T-helper 9 cell (primary cell): ENCODE measurements at places on chromosomes 12 and 14.

GRCh38 chr12:13576935-13577500 lies 380.5 kb downstream of the EMP1 start:
- DNase-seq: no peak

DNA sequence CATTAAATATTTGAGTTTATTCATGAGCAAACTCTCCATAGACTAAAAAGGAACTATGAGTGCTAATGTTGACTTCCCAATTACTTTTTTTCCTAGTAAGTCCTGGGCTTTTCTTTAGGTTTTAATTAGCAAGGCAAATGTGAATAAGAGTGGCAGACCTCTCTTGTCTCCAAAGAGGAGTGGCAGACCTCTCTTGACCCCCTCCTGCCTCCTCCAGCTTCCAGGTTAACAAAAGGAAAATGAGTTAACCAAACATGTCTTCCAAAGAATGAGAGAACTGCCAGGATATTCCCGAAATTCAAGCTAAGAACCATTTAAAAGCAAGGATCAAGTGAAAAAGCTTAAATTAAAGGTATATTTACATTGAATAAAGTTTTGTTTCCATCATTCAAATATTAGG lies 253.2 kb downstream of the MDGA2 start:
- no peak for DNase-seq

- DNase-seq: no peak
Measured at GRCh38 chr12:127260999-127261398, 1006.0 kb upstream of the TMEM132C start.

DNA sequence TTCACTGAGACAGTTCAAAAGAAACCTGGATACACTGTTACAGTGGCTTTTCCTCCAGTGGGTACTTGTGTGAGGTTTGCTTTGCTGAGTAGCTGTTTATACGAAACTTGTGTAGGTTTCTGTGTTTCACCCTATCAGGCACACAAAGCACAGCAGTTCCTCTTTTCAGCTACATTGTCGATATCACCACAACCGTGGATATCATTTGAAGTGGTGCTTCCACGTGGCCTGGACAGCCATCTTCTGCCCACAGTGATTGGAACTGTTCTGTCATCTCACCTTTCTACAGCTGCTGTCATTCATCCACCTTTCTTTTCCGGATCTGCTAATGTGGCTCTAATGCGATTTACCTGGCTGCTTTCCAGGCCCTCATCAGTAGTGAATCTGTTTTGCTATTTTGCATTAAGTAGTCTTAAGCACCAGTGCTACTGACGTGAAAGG lies 368.8 kb downstream of the SYT1 start:
- no peak for DNase-seq

GRCh38 chr12:116278667-116279066 lies 1.2 kb upstream of the MED13L start:
- DNase-seq: no peak

GRCh38 chr14:85530626-85531025 lies 682 bp downstream of the FLRT2 start:
- DNase-seq: no peak

GRCh38 chr14:56199095-56199981 lies 81.1 kb downstream of the PELI2 start:
- no peak for DNase-seq

- DNase-seq: no peak
Measured at GRCh38 chr14:96060186-96060933, 21.2 kb downstream of the C14orf132 start.

- DNase-seq: no peak
Measured at GRCh38 chr14:83827383-83827782, 1702.6 kb upstream of the FLRT2 start.

GRCh38 chr12:112179916-112180315 lies 54.6 kb downstream of the TRAFD1 start:
- no peak for DNase-seq

- no peak for DNase-seq
Measured at GRCh38 chr14:83757916-83758315, 1772.0 kb upstream of the FLRT2 start.

- no peak for DNase-seq
Measured at GRCh38 chr12:90978117-90978770, 23.3 kb upstream of the CCER1 start.

DNA sequence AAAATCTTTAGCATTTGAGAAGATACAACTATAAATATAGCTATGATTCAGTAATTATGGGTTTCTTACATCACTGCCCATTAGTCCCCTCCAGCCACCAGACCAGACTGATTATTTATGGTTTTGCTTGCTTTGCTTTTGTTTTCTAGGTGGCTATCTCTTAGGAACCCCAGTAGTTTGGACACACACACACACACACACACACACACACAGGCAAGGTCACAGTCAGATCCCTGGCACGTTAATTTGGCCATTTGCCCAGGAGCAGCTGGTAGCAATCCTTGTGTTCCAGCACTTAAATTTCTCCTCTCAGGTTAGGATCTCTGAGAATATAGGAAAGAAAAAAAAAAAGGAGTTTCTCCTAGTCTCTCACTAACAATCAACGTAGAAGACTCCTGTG lies 90.2 kb upstream of the RESF1 start:
- DNase-seq: no peak

DNA sequence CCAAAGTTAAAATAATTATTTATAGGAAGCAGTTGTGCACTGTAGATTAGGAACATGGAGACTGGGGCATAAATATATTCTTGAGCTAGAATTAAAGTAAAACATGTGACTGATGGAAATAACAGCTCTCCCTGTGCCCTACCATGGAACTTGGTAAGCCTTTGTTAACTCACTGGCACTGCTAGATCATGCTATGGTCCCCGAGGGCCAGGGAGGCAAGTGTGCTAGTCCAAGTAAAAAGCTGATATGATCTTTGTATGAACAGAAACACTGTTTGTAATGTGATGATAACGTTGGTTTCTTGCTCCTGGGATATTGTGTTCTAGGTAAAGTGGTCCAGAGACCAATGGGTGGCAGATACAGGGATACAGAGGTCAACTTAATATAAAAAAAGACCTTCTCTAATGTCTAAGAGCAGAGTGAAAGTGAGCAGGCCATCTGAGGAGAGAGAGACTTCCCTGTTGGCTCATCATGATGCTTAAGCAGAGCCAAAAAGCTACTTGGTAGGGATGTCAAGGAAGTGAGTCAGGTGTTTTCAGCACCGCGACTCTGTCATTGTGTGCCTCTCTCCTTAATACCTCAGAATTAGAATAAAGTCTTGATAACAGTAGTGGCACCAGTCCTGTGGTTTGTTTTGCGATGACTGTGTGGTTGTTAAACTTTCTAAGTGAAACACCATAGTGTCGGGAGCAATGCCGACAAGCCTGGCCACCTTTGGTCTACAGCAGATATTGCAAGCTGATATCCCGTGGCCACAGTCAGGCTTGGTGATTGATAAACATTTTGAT lies 27.6 kb downstream of the BICD1 start:
- DNase-seq: no peak

DNA sequence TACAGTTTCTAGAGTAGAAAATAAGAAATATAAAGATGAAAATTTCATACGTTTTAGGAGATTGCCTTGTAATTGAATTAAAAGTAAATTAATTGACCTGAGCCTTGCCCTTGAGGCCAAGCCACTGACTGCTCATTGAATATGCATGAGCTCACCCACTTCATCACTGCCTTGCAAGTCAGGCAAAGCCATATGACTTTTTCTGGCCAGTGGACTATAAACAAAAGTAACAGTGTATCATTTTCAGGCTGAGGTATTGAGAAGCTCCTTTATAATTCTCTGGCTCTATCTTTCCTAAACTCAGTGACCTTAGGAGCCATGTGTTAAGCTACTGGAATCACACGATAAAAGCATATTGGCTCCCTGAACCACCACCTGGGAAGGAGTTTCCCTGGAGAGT lies 369.3 kb downstream of the NUAK1 start:
- DNase-seq: no peak

DNA sequence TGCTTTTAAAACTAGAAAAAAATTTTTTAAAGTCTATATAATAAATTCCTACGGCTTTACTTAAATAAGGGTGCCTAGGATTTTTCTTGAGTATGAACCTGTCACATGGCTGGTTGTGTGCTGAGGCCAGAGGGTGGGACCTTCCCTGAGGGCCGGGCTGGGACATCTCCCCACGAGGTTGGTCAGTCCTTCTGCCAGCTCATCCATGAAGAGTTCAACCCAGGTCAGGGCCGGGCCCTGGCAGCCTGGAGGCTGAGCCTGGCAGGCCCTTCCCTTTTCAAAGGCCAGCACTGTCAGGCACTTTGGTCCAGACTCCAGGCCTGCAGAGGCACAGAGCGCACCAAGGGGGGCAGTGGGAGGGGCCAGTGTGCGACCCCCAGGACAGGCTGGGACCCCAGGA lies 31.7 kb downstream of the TNFAIP2 start:
- no peak for DNase-seq

DNA sequence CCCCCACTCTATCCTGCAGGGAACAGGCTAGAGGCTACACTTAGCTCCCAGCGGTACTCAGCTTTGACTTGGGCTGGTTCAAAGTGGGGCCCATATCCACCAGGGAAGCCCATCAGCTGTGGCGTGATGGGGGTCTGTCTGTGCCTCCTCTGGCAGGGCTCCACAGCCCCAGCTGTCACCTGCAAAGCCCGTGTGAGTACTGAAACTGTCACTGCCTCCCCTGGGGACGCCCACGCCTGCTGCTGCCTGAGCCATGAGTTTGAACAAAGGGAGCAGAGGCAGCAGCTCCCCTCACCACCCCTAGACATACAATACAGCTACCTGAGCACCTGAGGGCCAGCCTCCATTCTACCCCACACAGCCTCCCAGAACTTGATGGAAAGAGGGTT lies 5.0 kb downstream of the REM2 start:
- DNase-seq: no peak

- DNase-seq: no peak
Measured at GRCh38 chr12:73445658-73446324, 1091.8 kb upstream of the ATXN7L3B start.

DNA sequence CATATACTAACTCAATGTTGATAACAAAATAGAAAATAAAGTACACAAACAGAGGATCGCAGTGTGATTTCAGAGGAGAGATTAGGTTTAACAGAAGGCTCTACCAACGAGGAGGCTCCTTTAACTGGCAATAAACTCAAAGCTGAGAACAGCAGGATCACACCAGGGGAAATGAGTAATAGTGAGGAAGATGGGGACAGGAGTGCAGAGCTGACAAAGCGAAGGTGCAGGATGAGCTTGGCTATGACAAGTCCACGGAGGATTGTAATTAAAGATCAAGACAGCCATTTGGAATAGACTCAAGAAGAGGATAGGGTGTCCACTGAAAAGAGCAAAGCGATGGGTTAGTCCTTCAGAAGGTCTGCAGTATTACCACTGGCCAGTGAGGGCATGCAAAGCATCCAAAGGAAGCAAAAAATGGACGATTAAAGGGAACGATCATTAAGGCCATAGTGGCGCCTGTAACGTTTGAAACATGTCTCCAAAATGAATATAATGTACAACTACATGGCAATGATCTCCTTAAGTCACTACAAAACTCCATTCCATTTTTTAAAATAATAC lies 85.3 kb downstream of the GRIN2B start:
- DNase-seq: no peak

DNA sequence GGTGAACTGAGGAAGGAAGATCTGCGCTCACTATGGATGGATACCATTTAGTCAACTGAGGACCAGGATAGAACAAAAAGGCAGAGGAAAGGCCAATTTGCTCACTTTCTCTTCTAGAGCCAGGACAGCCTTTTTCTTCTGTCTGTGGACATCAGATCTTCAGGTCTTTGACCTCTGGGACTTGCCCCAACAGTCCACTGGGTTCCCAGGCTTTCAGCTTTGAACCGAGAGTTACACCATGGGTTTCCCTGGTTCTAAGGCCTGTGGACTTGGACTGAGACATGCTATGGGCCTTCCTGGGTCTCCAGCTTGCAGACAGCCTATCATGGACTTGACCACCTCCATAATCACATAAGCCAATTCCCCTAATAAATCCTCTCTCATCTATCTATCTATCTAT lies 232.0 kb downstream of the IPO8 start:
- no peak for DNase-seq

DNA sequence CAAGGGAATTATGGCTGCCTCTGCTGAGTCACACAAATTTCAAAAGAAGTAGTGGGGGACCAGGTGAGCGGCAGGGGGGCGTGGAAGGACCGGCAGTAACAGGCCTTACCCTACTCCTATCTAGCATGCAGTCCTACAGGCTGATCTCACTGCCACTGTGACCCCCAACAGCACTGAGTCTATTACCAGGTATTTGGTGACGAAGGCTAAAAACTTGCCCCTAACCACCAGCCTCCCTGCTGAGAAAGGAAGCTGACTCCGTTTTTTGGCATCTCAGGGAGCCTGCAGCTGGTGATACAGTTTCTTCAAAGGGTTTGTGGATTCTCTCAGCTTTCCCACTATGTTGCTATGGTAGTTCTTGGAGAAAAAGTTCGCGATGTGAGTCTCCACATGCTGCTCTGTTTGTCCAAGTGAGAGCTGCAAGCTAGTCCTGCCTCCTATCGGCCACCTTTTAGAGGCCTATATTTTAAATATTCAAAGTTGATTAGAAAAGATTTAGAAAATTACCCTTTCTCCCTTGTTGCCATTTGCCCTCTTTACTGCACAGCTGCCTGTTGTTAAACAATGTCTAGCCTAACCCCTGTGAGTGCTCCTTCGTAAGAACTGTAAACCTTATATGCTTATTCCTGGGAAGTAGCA lies 57.1 kb upstream of the SLCO1B1 start:
- no peak for DNase-seq

DNA sequence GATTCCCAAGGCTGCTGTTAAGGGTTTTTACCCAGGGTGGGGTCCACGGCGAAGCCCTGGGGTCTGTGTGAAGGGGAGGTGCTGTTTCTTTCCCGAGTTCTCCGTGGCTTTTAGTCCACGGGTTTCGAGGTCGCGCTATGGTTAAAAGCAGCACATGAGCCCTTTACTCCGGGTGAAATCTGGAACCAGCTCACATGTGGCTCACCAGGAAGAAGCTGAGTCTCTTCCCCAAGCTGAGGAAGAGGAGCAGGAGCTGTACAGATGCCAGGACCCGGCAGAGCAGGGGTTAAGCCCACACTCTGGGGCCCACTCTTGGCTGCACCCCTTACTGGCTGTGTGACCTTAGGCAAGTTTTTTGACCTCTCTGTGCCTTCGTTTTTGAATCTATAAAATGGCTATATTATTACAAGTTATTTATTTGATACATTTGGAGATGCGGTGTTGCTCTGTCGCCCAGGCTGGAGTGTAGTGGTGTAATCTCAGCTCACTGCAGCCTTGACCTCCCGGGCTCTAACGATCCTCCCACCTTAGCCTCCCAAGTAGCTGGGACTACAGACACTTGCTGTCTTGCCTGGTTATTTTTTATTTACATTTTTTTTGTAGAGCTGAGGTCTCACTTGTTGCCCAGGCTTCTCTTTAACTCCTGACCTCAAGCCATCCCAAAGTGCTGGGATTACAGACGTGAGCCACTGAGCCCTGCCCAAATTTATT lies 266.3 kb downstream of the AACS start:
- no peak for DNase-seq

GRCh38 chr12:19397534-19397933 lies 41.8 kb upstream of the AEBP2 start:
- no peak for DNase-seq

- no peak for DNase-seq
Measured at GRCh38 chr12:132279184-132279889, 50.1 kb downstream of the GALNT9 start.

GRCh38 chr12:58794859-58795258 lies 125.4 kb downstream of the LRIG3 start:
- no peak for DNase-seq
